ENCODE measurements at places on chromosomes 7 and 10.

DNA sequence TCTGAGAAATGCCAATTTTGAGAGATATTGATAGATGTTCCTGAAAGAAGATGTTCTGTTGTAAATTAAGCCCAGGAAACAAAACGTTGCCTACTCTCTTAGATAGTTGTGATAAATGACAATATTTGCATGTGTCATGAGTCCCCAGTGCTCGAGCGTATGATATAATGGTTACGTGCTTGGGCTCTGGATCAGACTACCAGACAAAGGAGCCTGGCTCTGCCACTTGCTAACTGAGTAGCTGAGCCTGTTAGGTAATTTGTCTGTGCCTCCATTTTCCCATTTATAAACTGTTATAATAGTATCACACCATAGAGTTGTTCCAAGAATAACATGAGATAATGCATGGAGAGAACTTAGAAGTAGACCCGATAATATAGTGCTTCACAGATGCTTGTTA lies 1.8 kb downstream of the A1CF start:
- DNase-seq, result no peak

- no peak for DNase-seq
Measured at GRCh38 chr10:66792441-66792840, 133.4 kb upstream of the LRRTM3 start.

DNA sequence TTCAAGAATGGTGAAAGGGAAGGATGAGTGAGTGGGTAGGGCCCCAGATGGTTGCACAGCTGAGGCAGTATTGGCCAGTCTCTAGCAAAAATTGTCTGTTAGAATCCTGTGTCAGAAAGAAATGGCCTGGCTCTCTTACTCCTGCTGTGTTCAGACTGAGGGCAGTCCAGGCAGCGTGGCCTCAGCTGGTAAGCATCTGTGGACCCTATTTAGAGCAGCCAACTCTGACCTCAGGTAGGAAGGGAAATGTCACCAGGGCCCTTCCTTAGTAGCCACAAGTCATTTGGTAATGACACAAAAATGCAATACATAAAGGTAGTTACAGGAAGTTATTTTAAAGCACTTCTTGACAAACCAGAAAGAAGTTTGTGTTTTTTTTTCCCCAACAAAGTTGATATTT lies 1194.7 kb downstream of the CNTNAP2 start:
- DNase-seq, result no peak

GRCh38 chr10:35433851-35434426 lies 97.6 kb downstream of the CCNY start:
- DNase-seq, result no peak

- no peak for DNase-seq
Measured at GRCh38 chr10:119061352-119061751, 19.3 kb downstream of the EIF3A start.

DNA sequence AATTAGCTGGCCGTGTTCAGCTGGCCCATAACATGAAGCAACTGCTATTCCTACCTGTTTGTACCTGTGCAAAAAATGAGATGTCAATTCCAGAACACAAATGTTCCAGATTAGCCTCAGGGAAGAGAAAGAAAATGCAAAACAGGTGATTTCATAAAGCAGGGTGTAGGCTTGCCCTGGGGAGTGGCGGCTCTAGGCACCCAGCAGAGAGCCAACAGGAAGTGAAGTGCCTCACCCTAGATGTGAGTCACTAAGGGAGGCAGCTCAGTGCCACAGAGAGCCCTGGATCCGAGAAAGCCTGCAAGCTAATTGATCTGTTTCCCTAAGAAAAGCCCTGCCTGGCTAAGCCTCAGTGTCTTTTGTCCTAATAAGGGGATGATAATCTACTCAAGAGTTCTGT lies 240.0 kb downstream of the ARHGAP21 start:
- no peak for DNase-seq

DNA sequence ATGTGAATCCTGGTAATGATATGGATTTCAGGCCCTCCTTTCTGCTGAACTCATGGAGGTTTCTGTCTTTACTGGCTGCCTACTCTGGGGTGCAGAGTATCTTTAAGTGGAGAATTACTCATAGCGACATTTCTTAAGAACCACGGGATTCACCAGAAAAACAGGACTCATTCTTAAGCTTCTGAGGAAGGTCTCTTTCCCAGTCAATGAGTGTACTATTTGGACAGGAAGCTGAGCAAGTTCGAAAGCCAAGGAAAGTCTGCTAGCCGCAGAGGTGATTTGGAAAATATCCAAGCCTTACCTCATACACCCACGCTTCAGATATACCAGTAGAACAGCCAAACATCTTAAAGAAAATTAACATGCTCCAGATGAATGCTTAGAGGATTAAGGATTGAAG lies 377.6 kb upstream of the MYO3A start:
- DNase-seq, result no peak

GRCh38 chr7:116501425-116502167 lies 2.1 kb downstream of the CAV2 start:
- DNase-seq, result no peak

GRCh38 chr7:2759736-2760097 lies 71.7 kb downstream of the AMZ1 start:
- DNase-seq, result no peak

DNA sequence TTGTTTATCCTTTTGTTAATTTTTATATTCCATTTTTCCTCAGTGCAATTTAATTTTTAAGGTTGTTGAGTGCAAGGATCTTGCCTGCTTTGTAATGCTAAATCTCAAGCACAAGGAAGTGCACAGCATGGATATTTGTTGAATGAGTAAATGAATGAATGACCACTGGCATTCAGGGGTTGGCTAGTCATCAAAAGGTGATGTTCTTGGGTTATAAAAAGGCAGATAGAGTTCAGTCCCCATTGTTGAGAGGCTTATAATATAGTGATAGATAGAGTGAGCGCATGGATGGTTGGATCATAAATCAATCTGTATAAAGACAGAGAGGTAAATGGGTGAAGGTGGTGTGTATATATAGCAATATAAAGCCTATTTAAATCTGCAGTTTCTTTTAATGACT lies 193.2 kb upstream of the KLF6 start:
- no peak for DNase-seq

DNA sequence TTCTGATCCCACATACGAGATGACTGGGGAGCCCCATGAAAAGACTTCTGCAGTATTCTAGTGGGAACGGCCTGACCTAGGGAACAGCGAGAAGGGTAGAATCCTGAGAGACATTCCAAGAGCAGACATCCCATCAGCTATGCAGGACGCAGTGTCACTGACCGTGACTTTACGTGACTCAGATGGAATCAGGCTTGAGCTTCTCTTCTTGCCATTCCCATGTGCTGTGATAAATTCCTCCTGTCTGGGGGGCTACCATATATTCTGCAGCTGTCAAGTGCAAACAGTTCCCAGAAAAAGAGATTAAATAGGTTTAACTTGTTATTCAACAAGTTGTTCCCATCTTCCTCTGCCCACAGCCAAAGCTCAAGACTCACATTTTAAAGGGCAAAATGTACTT lies 73.1 kb upstream of the PDE1C start:
- no peak for DNase-seq

DNA sequence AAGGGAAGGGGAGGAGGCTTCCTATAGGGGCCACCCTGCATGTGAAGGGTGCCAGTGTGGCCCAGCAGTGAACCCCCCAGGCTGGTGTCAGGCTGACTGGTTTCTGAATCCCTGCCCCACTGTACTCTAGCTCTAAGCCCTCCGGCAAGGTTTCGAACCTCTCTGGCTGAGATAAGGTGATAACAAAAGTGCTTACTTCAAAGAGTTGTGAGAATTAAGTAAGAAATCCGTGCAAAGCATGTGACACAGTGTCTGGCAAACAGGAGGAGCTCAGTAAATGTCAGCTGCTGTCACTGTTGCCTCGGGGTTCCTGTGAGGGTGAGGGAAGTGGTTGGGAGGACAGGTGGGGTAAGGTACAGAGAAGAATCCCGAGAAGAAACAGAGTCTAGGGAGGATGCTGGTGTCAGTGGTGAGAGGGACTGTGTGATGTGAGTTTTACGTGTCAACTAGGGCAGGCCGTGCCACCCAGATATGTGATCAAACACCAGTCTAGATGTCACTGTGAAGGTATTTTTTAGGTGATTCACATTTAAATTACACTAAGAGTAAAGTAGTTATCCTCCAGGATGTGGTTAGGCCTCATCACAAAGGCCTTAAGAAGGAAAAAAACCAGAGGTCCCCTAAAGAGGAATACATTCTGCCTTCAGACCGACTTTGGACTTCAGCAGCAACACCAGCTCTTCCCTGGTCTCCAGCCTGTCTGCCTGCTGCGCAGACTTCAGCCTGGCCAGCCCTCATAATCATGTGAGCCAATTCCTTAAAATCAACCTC lies 64.4 kb downstream of the BPGM start:
- DNase-seq, result peak; percentile 50

DNA sequence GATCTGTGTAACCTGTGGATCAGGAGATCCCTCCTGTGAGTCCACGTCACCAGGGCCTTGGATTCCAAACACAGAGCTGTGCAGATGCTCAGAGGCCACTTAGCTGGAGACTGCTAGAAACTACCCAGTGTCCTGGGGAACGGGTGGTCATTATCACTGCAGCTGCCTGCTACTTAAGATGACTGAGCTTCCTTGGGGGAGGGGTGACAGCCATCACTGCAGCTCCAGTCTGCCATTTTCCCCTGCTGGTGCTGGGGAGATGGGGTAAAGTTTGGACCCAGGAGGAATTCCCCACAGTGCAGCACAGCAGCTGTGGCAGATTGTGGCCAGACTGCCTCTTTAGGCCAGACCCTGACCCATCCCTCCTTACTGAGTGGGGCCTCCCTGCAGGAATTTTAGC lies 78.8 kb upstream of the VOPP1 start:
- DNase-seq, result no peak

DNA sequence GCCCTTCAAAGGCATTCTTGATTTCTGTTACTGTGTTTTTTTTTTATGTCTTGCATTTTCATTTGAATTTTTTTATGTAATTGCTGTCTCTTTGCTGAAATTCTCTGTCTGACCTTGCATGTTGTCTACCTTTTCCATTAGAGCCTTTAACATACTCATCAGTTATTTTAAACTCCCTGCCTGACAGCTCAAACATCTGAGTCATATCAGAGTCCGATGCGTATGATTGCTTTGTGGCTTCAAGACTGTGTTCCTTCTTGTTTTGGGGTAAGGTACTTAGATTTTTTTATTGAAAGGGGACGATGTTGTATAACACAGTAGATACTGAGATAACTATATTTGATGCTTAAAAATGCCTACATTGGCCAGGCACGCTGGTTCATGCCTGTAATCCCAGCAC lies 9.7 kb upstream of the TARP start:
- DNase-seq, result no peak

GRCh38 chr10:60816628-60817397 lies 38.5 kb downstream of the CDK1 start:
- DNase-seq, result no peak

DNA sequence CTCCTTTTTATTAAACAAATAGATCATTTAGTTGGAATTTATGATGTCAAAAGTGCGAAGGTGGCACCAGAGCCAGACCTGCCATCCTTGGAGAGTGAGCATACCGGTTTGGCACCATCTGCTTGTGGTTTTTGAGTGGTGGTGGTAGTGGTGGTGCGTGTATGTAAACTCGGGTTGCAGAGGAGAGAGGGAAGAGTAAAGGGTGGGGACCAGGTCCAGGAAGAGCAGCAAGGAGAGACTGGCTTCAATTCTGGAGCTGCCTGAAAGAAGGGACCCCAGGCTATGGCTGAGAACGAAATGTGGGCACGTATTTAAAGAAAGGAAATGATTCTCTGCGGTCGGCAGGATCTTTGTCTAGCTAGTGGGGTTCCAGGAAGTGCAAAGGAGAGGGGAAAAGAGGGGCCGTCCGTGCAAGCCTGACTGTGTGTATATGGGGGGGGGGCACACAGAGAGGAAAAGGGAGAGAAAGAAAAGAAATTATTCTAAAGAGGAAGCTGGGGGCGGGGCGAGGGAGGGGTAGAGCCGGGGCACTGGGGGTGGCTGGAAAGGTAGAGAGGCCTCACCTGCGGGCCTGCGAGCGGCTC lies 448 bp upstream of the GOLGA7B start:
- no peak for DNase-seq

DNA sequence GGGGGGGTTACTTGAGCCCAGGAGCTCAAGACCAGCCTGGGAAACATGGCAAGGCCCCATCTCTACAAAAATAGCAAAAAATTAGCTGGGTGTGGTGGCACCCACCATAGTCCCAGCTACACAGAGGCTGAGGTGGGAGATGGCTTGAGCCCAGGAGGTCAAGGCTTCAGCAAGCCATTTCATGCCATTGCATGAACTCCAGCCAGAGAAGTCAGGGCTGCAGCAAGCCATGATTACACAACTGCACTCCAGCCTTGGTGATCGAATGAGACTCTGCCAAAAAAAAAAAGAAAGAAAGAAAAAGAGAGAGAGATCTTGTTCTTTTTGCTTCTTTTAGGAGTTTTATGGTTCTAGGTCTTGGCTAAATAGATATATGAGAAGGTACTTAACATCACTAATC lies 200.2 kb upstream of the PHYHIPL start:
- no peak for DNase-seq

DNA sequence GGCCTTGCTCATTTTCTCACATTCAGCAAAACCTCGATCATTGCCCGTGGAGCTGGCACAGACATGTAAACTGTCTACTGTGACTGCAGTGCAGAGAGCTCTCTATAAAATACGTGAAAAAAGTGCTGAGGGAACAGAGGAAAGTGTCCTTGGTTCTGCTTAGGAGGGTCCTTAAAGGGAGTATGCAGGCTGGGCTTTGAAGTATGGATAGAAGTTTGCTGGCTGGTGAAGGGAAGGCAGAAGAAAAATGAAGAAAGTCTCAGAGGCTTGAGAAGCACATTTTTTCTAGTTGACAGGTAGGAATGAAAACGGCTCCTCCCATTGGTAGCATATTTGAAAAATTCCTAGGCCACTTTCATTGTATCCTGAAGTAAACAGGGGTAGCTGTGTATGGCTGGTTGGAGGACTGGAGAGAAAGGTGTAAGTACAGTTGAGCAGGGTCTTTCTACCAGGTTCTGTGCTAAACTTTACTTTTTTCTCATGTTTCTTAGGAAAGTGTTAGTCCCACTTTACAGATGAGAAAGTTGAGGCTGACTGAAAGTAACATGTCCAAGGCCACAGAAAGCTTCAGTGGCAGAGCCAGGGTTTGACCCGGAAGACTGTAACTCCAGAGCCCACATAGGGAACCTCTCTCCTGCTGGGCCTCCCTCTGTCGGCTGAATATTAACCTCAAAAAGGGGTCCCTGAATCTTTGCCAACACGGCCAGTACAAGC lies 63.0 kb upstream of the PPIF start:
- no peak for DNase-seq

- DNase-seq, result peak; percentile 72
Measured at GRCh38 chr7:2508327-2509215, 11.0 kb upstream of the LFNG start.

- no peak for DNase-seq
Measured at GRCh38 chr10:24898501-24898900, 53.9 kb downstream of the PRTFDC1 start.

DNA sequence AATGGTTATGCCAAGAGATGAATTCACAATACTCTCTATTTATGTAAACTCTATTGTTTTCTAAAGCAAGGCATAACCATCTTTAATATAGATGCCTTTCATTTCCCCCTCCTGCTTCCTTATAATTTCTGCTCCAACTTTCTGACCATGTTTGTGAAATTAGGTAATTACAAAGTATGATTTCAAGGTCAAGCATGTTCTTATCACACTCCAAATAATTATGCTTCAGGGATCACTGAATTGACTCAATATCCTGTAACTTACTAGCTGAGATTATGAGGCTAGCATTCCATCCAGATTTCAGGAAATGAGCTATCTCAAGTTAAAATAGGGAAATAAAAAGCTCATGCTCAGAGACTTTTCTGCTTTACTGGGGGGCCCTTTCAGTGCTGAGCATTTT lies 655.9 kb upstream of the IGFBP3 start:
- DNase-seq, result no peak

GRCh38 chr7:14846405-14846804 lies 56.1 kb downstream of the DGKB start:
- no peak for DNase-seq

- DNase-seq, result no peak
Measured at GRCh38 chr7:93817004-93817403, 73.5 kb downstream of the TFPI2 start.

Data from central memory CD8-positive, alpha-beta T cell (primary cell).